Stimulated activated CD4-positive, alpha-beta T cell treated with anti-CD3 and anti-CD28 coated beads, Interleukin-2, amount 100 ng/mL, for 24 hours (primary cell): ENCODE measurements at places on chromosomes 5 and 9.

DNA sequence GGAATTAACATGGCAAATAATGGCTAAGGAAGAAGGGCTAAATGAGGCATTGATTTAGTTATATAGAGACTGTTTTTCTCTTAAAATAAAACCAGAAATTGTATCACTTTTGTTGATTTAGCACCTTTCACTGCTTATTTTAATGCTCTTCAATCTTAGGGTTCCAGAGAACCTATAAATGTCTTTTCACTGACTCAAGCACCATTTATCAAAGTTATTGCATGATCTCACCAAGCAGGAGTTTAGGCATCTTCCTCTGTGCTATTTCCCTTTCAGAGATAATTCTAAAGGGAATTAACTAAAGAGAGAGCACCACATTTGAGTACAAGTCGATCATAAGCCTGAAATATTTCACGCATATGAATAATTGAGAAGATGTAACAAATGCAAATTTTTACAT lies 357.1 kb downstream of the CDH18 start:
- no peak for DNase-seq

DNA sequence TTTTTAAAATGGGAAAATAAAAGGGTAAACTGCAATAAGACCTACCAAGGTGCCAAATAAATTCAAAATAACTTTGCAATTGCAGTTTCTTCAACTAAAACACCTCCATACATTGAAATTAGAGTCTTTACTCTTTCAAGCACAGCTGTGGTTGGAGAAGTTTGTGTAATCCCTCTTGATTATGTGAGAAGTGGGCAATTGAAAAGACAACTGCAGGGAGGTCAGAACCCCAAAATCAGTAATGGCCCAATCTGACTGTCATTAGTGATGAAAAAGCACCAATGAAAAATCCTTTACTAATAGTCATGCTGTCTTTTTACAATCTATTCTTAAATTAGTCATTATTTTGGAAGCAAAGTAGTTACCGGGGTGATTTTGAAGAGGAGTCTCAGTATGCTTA lies 116.7 kb upstream of the RGMB start:
- no peak for DNase-seq

DNA sequence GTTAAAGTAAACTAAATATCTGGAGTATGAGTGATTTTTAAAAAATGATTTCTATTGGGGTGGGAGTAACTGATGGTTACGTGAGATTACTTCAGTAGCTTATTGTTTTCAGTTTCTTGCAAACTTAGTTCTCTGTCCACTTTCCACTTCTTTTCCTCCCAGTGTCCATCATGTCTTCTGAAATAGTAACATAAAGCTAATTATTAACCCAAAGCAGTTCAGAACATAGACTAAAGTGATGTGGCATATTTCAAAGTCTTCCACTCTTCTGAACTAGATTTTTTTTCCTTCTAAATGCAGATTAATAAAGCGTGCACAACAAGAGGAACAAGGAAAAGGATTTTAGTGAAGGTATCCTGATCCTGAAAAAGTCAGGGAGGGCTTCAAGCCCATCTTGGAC lies 114.1 kb downstream of the MAN2A1 start:
- no peak for DNase-seq

DNA sequence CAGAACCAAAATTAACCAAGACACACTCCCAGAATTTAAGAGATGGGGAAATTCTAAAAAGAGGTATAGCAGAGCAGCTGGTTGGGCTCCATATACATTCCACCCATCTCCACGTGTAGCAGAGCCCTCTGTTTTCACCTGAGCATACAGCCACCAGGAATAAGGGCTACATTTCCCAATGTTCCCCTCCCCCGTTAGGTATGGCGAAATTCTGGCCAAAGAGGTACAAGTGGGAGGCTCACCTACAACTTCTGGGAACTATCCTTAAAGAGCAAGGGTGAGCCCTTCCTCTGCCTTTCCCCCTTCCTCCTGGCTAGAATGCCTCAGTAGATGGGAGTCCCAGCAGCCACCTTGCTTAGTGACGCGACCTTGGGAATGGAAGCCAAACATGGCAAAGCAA lies 5.3 kb upstream of the SAP30L start:
- DNase-seq = no peak

GRCh38 chr9:136974817-136975535 lies 2.3 kb upstream of the PTGDS start:
- DNase-seq = no peak

DNA sequence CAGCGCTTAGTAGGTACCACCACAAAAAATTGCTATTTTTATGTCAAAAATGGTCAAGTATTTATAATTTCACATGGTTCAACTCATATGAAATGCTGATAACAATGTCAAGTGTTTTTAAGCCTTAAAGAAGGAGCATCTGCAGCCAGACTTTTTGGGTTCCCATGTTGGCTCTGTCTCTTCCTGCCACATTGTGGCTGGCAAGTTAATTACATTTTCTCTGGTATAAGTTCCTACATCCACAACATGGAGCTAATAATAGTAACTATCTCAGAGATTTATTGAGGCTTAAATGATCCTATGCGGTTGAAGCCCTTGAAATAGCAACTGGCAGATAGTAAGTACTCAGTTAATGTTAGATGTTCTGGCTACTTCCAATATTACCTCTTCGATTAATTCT lies 5.4 kb downstream of the ATP10B start:
- DNase-seq = no peak

- no peak for DNase-seq
These were observed 81.2 kb upstream of the MAP3K1 start for GRCh38 chr5:56734091-56734694.
